Fibroblast of skin of right quadriceps (primary cell): ENCODE measurements at places on chromosomes 7 and 10.

- DNase-seq = peak; percentile 44
Measured at GRCh38 chr10:77359950-77360520, 277.6 kb downstream of the KCNMA1 start.

GRCh38 chr10:59595593-59595992 is 114.1 kb downstream of the SLC16A9 start:
- no peak for DNase-seq

- no peak for DNase-seq
Measured at GRCh38 chr10:36087006-36088005, 445.2 kb upstream of the FZD8 start.

DNA sequence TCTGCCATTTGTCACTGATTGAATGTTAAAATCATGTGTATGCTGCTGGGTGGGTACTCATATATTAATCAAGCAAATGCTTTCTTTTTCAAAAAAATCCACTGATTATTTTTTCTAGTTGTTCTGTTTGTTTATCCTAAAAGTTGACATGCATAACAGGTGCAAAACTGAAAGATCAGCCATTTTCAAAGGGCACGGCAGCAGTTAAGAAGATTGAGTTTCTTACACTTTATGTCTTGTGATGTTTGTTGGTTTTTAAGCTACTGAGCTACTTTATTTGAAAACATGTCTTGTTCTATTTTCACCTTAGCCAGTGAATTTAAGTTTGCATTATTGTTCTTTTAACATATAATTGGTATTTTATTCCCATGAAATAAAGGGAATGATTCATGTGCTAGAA is 45.8 kb downstream of the PPP1R3A start:
- DNase-seq = no peak

DNA sequence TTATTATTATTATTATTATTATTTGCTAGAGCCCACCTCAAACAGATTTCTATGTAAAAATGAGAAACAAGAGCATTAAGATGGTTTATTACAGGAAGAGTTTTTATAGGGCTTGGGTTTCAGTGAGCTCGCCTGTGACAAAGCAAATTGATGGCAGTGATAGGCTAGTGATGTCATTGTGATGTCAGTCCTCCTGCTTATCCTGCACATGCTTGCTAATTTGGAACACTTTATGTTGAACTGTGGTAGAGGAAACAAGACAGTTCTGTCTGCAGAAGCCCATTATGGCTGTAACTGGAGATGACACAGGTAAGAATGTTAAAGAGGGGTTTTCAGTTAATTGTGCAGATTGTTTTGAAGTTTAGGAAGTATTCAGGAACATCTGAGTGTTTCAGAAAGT is 68.3 kb downstream of the CREM start:
- peak; percentile 47 for DNase-seq

DNA sequence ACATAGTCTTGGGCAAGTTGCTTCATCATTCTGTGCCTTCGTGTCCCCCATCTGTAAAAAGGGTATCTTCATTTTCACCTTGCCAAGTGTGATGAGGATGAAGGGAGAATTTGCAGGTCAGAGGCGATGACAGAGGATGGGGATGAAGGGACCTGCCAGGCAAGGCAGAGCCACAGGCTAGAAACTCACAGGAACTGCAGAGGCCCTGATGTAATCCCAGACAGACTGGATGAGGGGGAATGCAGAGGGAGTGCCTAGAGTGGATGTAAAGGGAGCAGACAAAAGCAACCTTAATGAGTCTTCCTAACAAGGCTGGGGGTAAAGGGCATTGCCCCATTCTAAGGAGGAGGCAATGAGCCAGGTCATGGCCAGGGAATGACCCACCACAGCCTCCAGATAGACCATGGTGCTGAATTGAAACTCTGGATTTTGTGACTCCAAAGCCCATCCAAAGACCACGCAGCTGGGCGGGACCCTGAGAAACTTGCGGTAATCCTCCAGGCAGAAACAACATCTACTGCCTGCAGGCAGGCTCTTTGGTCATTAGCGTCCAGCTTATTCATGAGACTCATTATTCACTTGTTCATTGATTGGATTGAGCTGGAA is 1.9 kb downstream of the ANTXRL start:
- no peak for DNase-seq

GRCh38 chr7:36367561-36368077 is 22.0 kb upstream of the ANLN start:
- no peak for DNase-seq

DNA sequence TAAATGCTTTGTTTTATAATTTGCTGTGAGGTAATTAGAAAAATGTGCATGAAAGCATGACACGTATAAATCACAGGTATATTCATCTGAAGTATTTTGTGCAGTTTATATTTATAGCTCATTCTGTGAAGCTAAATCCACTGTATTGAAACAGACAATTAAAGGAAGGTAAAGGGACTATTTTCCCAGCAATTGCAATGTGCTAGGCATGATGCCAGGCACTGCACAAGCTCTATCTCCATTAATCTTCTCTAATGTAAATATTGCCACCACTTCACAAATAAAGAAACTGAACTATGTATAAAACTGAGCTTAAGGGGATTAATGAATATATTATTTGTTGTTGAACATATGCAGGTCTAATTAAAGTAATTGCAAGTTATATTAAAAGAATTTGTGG is 1012.5 kb downstream of the NRG3 start:
- DNase-seq = no peak

GRCh38 chr7:93739424-93739823 is 151.1 kb downstream of the TFPI2 start:
- no peak for DNase-seq

DNA sequence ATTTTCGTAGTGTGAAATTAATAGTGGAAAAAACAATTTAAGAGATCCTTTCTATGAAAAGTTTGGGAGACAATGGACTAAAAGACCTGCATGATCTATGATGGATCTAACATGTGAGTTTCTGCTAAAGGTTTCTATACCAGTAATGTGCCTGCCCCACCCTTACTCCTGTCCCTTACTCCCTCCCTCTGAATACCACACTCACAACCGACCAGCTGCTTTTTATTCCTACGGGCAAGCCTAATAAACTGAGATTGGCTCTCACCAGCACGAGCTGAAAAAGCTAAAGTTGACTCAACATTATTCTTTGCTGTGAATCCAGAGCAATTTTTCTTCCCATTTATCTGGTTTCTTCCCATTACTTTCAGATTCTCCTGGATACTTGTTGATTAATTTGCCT is 17.8 kb upstream of the REEP3 start:
- DNase-seq = no peak

- no peak for DNase-seq
Measured at GRCh38 chr7:34309116-34309515, 348.9 kb upstream of the NPSR1 start.

- DNase-seq = no peak
Measured at GRCh38 chr10:47225219-47225927, 74.6 kb upstream of the GDF10 start.

GRCh38 chr10:92923416-92923815 is 75.1 kb downstream of the EXOC6 start:
- DNase-seq = no peak

GRCh38 chr10:126351021-126351420 is 37.3 kb downstream of the ADAM12 start:
- no peak for DNase-seq

GRCh38 chr7:97011536-97012364 is 6.4 kb downstream of the DLX6 start:
- no peak for DNase-seq

DNA sequence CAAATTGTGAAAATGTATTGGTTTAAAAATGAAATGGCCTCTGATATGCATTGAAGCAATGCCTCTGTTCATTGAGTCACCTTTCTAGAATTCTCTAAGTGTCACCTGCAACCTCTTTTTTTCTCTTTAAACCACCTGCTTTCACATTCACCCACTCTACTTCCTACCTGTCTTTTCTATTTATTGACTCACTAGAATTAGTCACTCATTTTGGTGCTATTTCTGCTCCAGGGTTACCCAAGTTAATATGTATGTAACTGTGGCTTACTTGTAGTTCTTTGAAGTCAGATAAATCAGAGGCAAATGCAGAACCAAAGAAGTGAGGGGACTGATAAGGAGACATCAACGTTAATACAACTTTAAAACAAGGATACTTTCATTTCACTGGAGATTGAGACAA is 674.7 kb downstream of the CCSER2 start:
- no peak for DNase-seq

DNA sequence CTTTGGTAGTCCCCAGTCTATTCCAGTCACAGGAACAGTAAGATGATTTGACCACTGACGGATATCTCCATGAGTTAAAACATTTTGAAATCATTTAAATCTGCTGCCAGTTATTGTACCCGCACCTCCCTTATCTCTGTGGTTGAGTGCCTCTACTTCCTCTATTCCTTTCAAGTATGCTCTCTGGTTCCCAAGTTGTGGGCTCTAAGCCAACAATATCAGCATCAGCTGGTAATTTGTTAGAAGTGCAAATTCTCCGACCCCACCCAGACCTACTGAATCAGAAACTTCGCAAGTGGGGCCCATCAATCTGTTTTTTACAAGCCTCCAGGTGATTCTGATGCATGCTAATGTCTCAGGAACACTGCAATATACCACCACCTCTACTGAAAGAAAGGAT is 235.5 kb downstream of the CCSER2 start:
- no peak for DNase-seq

DNA sequence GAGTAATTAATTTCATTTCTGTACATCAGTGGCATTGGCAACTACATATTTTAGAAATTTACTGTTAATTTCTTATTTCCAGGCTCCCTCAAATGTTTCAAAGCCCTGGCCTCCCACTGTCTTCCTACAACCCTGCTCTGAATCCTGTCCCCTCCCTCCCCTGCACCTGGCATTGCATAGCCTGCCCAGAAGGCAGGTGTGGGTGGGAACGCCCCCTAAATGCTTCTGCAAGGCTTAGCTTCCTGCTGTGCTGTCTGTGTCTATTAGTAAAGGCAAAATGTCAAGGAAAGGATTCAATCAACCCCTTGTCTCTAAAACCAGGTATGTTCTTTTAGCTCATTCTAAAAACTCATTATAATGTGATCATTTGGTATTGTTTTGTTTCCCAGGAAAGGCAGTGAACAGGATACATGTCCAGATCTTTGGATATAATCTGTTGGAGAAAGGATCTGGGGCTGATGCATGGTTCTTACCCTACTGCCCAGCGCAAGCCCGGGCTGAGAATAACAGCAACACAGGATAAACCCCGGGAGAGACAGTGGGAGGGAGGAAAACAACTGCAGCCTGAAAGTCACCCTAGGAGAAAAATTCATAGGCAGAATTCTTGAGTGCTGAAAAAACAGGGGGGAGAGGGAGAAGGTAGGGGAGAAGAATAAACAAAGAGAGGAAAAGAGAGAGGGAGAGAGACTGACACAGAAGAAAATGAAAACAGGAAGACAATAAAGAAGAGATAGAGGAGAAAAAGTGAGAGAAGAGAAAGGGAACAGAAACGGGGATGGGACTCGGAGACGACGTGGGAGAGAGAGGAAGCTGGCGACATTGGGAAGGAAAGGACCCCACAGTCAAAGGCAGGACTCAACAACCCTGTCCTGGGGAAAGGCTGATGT is 589 bp downstream of the ZNF488 start:
- no peak for DNase-seq

DNA sequence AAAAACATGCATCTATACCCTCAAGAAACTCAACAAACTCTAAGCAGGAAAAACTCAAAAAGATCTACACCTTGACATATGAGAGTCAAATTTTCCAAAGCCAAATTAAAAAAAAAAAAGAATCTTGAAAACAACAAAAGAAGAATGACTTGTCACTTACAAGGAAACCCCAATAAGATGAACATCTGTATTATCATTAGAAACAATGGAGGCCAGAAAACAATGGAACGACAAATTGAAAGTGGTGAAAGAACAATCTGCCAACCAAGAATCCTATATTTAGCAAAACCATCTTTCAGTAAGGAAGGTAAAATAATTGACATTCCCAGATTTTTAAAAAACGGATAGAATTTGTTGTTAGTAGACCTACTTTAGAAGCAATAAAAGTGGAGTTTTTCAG is 516.8 kb downstream of the ACTR3B start:
- DNase-seq = no peak

- DNase-seq = no peak
Measured at GRCh38 chr10:130756651-130757050, 554.9 kb downstream of the TCERG1L start.

DNA sequence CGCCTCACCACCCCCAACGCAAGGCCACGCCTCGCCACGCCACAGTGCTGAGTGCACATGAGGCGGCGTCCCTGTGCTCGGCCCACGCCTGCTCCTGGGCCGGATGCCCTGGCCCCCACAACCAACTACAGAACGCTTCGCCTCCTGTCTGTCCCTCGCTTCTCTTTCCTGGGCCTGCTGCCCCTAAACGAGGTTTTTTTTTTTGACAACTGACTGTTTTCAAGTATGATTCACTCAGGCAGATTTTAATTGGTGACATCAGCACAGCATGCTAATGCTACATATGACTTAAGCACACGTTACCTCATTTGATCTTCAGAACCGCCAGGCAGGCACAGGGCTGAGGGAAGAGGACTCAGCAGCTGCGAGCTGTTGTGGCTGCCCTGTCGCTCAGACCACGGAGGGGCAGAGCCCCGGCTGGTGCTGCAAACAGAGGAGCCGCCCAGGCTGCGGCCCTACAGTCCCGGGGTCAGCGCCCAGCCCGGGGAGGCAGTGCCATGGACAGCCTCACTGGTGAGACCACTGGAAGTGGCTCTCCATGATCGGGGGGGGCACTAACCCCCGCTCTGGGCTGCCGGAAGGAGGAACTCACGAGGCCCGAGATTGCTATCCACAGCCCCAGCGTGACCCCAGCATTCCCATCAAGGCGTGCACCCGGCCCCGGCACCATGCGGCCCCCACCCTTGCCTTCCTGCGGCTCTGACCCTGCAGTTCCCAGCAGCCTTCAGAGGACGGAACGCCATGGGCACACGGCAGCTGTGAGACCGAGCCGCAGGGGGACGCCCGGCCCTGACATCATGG is 212.8 kb downstream of the MAD1L1 start:
- DNase-seq = peak; percentile 95

- peak; percentile 34 for DNase-seq
Measured at GRCh38 chr10:61157182-61157581, 213.2 kb upstream of the RHOBTB1 start.

GRCh38 chr7:95201727-95202126 is 122.6 kb downstream of the PON1 start:
- no peak for DNase-seq

GRCh38 chr10:29908962-29909361 is 150.4 kb downstream of the JCAD start:
- no peak for DNase-seq

DNA sequence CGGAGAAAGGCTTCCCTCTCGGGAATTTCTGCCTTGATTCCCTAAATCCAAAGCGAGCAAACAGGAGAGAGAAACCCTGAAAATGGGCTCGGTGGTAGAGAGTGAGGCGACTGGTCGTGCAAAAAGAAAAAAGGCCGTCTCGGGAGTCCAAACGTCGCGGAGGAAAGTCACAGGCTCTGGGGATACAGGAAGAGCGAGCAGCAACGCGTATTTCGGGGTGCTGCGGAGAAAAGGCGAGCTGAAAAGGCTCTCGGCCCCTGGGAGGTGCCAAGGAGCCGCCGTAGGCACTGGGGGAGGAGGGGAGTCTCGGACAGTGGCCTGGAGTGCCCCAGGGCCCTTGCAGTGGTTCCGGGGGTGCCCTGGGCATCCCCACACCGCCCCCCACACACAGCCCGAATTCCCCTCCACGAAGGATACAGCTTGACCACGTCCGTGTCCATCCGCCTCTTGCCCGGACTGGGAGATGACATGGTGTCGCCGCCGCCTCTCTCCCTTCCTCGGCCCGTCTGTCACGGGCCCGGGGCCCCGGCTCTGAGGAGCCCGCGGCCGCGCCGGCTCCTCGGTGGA is 591 bp downstream of the UBE2H start:
- DNase-seq = peak; percentile 19

- no peak for DNase-seq
Measured at GRCh38 chr7:110539216-110539615, 551.7 kb upstream of the LRRN3 start.

- DNase-seq = peak; percentile 21
Measured at GRCh38 chr10:60549686-60550085, 160.0 kb upstream of the ANK3 start.
